ENCODE measurements at places on chromosomes 16 and 17.

GRCh38 chr17:56203430-56203829 is 50.2 kb downstream of the ANKFN1 start:
- no peak for DNase-seq

DNA sequence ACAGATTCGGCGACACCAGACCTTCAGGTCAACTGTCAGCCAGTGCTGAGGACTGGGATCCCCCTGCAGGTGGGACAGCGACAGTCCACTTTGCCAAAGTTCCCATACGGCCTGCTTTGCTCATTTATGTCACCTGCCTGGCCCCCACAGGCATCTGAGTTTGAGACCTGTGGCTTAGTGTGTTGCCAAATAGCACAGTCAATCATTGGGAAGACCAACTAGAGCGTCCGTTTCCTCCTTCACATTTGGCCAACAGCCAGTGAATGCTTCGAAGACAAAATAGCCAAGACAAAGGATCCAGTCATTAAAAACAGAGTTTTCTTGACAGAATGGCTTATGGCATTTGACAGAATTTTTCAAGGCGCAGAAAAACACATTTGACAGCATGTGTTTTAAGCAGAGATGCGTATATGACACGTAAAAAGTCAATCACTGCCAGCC is 113.8 kb downstream of the ABCC12 start:
- DNase-seq: no peak

GRCh38 chr17:15231851-15232516 is 33.1 kb downstream of the PMP22 start:
- no peak for DNase-seq

DNA sequence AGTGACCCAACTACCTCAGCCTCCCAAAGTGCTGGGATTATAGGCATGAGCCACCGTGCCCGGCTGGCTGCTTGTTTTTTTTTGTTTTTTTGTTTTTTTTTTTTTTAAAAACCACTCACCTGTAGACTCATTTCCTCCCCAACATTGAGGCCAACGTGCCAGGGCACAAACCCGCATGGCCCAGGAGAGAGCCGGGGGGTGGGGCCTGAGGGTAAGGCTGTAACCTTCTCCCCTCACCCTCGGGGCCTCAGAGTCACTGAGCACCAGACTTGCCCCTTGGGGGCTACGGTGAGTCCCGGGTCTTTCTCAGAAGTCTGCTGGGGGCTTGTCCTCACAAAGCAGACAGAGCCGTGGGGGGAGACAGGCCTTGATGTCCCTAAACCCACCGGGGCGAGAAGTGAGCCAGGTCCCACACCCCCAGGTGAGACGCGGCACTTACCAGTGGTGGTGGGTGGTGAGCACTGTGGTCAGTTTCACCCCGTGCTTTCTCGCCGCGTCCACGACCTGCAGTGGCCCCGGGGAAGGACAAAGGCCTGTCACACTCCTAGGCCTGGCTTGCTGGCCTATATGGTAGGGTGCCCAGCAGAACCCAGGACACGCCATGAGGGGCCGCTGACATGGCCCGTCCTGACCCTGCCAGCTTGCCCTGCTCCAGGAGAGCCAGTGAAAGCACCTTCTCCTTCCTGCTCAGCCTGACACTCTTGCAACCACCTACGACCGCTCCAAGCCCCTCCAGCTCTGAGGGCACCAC is 4.6 kb downstream of the HAGH start:
- no peak for DNase-seq

DNA sequence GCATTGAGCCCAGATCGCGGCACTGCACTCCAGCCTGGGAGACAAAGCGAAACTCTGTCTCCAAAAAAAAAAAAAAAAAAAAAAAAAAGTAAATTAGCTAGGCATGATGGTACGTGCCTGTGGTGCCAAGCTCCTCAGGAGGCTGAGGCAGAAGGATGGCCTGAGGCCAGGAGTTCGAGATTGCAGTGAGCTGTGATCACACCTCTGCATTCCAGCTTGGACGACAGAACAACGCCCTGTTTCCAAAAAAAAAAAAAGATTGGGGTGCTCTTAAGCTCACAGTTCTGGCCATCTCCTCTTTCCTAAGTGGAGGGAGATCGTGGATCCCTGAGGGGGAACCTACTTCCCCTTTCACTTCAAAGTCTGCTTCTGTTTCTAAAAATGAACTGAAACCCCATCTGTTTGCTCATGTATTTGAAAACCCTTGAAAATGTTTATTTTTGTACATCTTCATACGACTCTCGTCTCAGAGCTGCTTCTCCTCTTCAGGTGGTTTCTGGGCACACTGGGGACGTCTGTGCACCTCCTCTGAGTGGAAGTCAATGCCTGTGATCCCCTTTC is 138.8 kb downstream of the PRKCA start:
- DNase-seq: no peak

DNA sequence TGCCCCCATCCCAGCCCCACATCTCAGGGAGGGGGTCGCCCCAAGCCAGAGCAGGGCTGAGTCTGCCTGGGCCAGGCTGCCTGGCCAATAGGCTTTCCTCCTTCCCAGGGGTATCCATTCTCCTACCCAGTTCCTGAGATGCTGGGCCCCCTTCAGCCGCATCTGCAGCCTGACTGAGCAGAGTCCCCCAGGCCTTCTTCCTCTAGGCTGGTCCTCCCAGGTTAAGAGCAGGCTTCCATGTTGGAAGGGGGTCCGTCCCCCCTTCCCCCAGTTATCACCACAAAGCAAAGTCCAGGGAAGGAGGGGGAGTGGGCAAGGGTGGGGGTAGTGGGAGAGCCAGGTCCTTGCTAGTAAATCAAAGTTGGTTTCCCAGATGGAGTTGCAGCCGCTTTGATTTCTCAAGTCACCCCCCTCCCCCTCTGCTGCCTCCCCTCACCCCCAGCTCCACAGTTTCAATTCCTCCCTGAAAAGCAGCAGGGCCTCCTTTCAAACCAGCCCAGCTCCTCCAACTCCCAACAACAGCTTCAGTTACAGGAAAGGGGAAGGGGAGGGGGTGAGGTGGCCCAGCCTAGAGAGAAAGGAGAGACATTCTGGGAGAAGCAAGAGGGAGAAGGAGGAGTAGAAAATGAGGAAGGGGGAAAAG is 9.5 kb upstream of the FZD2 start:
- no peak for DNase-seq

- DNase-seq: peak; percentile 90
Observed at GRCh38 chr16:79601931-79602627, 1.5 kb upstream of the MAF start.

DNA sequence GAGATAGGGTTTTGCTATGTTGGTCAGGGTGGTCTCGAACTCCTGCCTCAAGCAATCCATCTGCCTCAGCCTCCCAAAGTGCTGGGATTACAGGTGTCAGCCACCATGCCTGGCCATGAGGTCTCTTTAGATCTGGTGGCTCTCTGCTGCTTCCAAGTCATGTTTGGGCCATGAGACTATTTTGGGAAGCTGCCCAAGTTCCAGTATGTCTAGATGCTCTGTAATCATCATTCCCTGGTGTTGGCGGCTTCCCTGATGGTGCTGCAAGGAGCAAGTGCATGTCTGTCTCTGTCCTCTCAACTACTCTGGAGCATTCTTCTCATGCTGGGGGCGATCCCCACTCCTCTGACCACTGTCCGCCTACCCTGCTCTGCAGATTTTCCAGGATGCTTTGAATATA is 6.4 kb upstream of the ODF4 start:
- no peak for DNase-seq

DNA sequence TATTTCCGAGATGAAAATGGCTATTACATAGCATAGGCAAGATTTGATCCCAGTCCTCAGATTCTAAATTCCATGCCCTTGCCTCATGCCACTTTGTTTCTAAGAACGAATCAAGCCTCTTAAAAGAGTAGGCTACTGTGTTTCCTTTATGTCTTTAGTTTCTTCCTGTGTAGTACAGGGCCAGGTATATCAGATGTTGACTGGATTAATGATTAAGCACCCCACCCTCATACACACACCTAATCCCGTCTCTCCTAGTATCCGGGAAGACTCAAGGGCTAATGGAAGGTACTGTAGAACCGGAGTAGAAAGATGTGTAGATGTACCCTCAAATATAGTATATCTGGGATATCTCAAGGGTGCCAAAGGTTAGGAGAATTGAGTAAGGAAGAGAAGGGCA is 6.7 kb downstream of the TOM1L1 start:
- DNase-seq: no peak

GRCh38 chr17:7915179-7915610 is 894 bp downstream of the RNF227 start:
- no peak for DNase-seq

DNA sequence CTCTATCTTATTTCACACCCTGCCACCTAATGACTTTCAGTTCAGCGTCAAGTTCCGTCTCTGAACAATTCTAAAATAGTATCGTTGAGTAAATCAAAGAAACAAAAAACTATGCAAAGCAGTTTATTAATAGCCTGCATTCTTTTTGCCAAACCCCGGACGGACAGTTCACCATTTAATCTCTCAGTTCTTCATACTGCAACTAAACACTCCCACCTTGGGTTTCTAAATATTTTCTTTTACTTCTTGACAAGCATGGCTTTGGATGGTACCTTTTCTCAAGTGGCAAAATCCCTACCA is 1.2 kb downstream of the MYH11 start:
- no peak for DNase-seq

- no peak for DNase-seq
Observed at GRCh38 chr16:82345318-82345717, 175.3 kb upstream of the MPHOSPH6 start.

DNA sequence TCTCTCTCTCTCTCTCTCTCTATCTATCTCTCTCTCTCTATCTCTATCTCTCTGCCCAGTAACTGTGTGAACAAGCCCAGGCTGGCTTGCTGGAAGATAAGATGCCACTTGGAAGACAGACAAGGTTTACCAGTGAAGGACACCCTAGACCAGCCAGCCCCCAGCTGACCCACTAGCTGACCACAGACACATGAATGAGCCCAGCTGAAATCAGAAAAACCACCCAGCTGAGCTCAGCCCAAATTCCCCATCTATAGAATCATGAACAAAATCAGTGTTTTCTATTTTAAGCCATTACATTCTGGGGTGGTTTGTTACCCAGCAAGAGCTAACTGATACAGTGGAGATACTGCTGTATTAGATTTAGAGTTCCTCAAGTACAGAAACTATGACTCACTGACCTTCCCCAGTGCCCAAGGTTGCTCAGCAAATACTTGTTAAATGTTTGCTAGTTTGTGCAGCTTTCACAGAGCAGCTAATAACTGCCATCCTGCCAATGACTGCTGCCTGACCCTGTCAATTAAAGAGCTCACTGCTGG is 18.0 kb downstream of the EMP2 start:
- no peak for DNase-seq

DNA sequence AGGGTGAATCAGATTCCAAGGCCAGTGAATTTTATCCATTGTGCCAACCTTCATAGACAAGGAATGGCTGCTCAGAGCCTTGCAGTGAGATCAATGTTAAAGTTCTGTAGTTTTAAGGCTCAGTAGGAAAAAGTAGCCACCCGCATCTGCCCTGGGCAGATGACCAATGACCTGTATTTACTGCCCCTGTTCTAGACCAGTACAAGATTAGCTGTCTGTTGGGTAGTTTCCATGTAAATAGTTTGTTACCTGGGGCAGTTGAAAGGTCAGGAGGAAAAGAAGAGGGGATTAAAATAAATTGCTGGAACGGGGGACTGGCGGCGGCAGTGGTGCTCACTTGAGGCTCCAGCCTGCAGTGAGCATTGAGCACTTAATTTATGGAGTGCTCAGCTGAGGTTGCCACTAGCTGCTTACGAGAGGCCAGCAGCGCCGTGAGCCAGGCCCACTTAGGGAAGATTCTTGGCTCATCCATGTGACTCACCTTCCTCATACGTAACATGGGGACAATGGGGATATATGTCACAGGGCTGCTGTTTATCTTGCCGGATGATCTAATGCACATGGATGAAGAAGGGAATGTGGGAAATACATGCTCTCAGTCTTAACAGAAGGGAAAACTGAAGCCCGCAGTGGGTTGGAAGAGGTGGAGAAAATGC is 10.7 kb upstream of the NOS2 start:
- no peak for DNase-seq

- DNase-seq: no peak
Observed at GRCh38 chr16:81738783-81739496, 40.2 kb upstream of the PLCG2 start.

DNA sequence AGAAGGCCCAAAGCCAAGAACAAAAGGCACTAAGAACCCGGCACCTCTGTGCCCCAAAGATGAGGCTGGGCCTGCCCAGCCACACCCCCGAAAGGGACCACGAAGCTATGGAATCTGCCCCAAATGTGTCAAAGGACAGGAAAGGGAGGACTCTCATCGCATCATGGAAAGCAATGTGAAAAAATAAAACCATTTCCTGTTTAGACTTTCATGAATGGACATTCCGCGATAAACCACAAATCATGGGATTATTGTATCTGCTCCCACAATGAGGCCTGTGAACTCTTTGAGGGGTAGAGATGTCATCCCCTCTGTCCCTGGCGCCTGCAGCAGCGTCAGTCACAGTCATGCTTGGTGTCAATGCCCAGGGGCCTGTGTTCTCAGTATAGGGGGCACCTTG is 135.0 kb downstream of the COPRS start:
- DNase-seq: no peak

Data from stimulated activated CD4-positive, alpha-beta T cell treated with anti-CD3 and anti-CD28 coated beads, Interleukin-2, amount 100 ng/mL, for 48 hours (primary cell).